ENCODE measurements at places on chromosomes 7 and 10. TPM values are rescaled to one million over a fixed set of nuclear protein-coding genes. Genes with fewer than 3 reads are reported as not detected.

GRCh38 chr7:135791543-135792362, 43.1 kb upstream of the FAM180A start:
- no peak for DNase-seq

DNA sequence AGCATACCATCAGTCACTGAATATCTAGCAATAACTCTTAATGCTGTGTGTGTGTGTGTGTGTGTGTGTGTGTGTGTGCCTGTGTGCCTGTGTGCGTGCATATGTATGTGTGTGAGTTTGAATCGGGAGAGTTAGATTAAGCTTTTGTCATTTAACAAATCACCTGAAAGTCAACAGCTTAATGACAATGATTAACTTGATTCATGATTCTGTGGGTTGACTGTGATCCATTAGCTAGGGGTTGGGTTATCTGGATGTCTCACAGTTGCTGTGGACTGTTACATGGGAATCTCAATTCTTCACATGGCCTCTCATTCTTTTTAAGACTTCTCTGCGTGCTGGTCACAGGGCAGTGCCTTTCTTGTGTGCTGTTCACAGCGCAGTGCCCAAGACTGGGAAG, 639.0 kb upstream of the SORCS1 start:
- DNase-seq, result no peak

DNA sequence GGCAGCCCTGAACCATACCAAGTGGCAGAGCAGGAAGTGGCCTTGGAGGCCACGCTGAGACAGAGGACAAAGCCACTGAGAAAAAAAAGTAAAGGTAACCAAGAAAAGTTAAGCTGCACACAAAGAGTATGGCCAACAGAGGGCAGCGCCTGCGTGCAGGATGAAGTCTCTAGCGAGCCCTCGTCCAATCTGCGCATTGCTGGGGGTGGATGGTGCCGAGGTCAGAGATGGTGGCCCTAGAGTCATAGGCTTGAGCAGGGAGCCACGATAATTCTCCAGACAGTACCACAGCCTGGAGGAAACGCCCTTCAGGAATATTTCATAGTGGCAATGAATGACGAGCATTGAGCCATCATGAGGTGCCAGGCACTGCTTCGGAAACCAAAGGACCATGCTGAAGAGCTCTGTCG, 9.7 kb downstream of the ATP6V0E2 start:
- DNase-seq, result no peak

DNA sequence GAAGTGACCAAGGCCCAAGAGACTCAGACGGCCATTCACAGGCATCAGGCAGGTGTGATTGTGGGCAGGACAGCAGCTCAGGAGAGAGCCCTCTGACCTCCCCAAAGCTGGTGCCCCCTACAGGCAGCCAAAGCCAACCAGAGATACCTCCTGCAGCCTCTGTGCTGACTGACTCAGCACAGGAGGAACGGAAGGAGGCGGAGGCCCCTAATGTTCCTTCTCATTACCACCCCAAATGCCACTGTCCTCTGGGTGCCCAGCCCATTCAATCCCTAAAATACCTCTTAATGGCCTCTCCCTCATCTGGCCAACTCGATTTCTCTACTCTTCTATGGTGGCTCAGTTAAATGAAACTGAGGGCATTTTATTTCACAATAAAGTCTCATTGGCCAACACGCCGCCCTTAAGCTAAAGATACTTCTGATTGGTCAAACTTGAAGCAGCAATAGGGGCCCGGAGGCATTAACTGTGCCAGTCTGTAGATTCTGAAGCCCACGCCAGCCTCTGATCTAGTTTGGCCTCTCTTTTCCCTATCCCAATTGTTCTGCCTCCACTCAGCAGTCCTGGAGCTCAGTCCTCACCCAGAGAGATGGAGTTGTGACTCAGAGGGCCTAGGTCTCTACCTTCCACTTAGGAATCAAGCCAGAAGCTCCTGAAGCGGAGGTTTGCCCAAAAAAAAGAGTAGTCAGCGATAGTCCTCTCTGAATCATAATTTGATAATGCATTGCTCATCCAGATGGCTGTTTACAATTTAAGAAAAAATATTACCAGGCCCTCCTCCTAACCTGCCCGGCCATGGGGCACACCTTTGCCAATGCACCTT, 1.2 kb downstream of the CYREN start:
- no peak for DNase-seq

DNA sequence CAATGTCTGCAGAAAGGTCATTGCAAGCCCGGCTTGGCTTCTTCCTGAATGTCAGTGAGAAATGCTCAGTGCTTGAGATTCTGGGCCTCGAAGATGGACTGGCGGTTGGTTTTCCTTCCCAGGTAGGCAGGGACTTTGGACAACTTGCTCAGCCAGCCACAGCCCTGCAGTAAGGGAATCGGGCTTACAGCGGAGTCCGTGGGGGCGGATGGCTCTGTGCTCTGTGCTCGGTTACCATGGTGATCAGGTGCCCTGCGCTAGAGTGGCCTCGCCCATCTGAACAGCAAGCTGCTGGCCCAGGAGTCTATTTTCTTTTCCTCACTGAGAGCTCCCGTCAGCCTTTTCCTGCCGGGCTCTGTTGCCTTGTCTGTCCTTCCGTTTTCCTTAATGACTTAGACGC, 77.8 kb upstream of the SH2B2 start:
- no peak for DNase-seq

- DNase-seq, result no peak
These were observed 215.5 kb downstream of the LRRTM3 start for GRCh38 chr10:67141300-67141699.

The ARHGAP12 gene
- total RNA-seq, result 21.7 TPM

The KCND2 gene
- 0.22 TPM for total RNA-seq

The EPO gene
- total RNA-seq, result not detected

The VPS37D gene
- total RNA-seq, result 2.4 TPM

The STEAP1 gene
- total RNA-seq, result 6.5 TPM

The CALML5 gene
- total RNA-seq, result not detected

DNA sequence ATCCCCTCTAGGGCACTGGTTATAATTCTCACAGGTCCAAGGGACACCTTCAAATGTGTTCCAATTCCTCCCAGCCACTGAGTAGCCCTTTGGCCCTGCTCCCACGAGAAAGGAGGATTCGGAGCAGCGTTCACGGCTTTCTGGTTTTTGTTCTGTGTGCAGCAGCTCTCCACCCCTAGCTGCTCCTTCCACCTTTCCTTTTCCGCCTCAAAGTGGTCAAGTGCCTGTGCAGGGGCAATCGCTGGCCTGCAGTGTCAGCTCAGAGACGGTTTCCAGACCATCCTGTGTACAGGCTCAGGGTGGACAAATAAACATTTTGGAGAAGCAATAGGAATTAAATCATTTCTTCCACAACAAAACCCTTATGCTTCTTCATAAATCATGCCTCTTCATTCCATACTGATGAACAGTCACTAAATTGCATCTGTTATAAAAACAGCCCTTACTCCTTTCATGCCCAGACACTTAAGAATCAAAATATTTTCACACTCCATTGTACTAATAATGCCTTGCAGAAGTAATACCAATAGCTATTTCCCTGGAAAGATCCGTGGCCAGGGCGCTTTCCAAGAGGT, 1.1 kb downstream of the KIAA1549 start:
- DNase-seq, result no peak

The SERPINE1 gene
- total RNA-seq, result 27.2 TPM

- DNase-seq, result no peak
These were observed 147.3 kb upstream of the PLXNA4 start for GRCh38 chr7:132723506-132724081.

DNA sequence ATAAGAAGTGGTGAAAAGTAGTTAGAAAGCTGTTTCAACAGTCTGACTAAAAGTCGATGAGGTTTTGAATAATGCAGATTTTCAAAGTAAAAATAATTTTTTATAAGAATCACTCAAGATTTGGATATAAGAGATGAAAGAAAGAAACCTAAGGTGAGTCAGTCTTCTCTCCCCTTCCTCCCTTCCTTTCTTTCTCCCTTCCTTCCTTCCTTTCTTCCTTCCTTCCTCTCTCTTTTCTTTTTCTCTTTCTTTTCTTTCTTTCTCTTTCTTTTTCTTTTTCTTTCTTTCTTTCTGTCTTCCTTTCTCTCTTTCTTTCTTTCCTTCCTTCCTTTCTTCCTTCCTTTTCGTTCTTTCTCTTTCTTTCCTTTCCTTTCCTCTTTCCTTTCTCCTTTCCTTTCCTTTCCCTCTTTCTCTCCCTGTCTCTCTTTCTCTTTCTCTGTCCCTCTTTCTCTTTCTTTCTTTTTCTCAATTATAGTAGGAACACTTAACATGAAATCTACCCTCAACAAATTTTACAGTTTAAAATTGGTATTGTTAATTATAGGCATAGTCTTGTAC, 308.6 kb downstream of the ARL4A start:
- no peak for DNase-seq

The DNAJB12 gene
- 28.9 TPM for total RNA-seq

- DNase-seq, result no peak
These were observed 56.4 kb upstream of the ECHDC3 start for GRCh38 chr10:11685787-11686218.

The AOAH gene
- total RNA-seq, result 1.6 TPM

The NEBL gene
- total RNA-seq, result 597 TPM

DNA sequence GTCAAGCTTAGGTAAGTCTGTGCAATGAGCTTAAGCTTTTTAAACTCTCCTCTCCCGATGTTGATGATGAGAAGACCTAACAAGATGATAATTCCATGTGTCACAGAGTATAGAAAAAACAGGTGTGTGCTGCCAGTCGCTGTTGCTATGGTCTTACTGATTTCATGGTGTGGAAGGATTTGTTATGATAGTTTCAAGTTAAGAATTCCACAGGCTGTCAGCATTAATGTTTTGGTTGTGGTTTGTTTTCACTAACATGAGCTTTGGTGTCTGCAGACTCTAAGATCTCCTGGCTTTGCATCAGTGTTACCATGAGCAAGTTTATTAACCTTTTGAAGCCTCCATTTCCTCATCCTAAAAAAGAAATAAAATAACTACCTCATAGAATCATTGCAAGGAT, 123.7 kb downstream of the NSUN6 start:
- no peak for DNase-seq

DNA sequence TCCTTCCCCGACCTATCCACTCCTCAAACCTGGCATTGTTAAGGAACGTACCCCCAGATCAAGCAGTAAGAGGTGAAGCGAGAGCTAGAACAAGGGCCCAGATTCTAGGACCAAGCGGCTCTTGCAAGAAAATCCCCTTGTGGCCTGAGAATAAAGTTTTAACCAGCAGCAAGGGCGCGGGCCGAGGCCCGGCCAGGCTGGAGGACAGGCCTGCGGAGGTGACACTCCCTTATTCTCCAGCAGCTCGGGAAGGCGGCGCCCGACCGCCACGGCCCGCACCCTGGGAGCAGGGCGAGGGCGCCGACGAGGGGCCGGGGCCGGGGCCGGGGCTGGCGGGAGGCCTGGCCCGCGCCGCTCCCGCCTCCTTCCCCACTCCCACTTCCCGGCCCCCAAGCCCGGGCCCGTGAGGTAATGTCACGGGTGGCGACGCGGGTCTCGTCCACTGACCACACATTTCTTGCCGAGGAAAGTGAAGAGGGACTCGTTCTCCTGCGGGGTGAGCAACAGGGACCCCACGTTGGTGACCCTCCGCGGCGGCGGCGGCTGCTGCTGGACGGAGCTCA, 551 bp downstream of the WASL start:
- peak; percentile 80 for DNase-seq

DNA sequence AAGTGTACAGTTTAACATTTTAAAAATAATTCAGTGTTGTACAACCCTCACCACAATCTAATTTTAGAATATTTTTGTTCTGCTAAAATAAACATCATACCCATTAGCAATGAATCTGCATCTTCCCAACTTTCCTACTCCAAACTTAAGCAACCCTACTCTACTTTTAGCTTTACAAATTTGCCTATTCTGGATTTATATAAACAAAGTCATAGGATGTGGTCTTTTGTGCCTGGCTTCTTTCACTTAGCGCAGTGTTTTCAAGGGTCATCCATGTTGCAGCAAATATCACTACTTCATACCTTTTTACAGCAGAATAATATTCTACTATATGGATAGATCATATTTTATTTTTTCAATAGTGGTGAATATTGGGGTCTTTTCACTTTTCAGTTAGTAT, 18.9 kb downstream of the CALML3 start:
- DNase-seq, result no peak

DNA sequence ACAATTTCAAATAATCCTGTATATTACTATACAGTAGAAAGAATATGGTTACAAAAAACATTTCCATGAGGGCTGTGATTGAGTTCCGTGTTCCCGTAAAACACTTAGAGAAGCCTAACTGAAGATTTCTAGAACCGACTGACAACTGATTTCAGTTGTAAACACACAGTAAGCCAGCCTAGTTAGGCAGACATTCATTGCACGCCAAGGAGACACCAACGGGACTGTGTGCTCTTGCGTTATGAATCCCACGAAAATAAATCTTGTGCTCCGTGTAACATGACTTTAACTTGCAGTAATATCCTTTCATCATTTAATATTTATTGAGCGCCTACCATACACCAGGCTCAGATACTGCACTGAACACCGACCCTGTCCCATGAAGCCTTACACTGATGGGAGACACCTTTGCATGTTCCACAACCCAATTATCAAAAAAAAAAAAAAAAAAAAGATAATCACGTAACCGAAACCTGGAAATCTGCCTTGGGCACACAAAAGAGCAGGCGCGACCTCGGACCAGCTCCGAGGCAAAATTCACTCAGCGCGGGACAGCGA, 420 bp upstream of the KLHL7 start:
- no peak for DNase-seq

- no peak for DNase-seq
These were observed 15.6 kb downstream of the HIBADH start for GRCh38 chr7:27647046-27647445.

GRCh38 chr7:44292420-44292817, 33.0 kb downstream of the CAMK2B start:
- peak; percentile 14 for DNase-seq

DNA sequence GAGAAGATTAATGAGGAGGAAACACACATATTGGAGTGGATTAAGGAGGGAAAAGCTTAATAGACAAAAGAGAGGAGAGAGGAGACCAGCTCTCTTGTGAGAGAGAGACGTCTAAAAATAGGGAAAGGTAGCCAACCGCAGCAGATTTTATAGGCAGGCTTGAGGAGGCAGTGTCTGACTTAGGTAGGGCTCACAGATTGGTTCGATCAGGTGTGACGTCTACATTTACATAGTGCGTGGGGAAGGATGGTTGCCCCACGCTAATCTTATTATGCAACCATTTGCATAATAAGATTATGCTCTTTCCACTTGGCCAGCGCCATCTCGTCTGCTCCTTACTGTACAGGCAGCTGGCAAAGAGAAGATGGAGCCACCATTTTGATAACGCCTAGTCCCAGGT, 122.0 kb downstream of the MARCHF5 start:
- no peak for DNase-seq

The TAS2R4 gene
- total RNA-seq, result 0.54 TPM

GRCh38 chr7:101553771-101554445, 75.2 kb downstream of the MYL10 start:
- DNase-seq, result peak; percentile 36

GRCh38 chr10:80526742-80527141, 11.0 kb upstream of the SH2D4B start:
- no peak for DNase-seq

The NUTM2A gene
- total RNA-seq, result 1.6 TPM

DNA sequence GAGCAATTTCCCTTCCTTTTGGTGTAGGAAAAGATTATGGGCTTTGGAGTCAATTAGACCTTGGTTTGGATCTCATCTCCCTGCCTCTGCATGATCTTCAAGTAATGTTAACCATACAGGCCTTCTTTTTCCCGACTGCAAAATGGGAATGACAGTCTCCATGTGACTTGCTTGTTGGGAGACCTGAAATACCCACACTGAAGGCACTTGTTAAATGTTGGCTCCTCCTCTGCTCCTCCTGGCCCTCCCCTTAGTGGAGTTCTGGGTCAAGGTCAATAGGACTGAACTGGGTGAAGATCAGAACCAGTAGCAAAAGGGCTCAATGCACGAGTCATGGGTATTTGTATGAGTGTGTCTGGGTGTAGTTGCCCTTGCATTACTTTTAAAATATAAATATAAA, 179.4 kb upstream of the PRR15 start:
- DNase-seq, result no peak

The COL1A2 gene
- 170 TPM for total RNA-seq

GRCh38 chr7:135328053-135328452, 94.4 kb downstream of the STRA8 start:
- peak; percentile 47 for DNase-seq

Data from cardiac septum (tissue), 1 donor.